Testis (tissue), 5 donors: ENCODE measurements at places on chromosomes 7 and 10. TPM values are rescaled to one million over a fixed set of nuclear protein-coding genes. Genes with fewer than 3 reads are reported as not detected.

HECW1 gene
- 14.5 TPM for polyA plus RNA-seq

MACC1 gene
- 0.17 TPM for polyA plus RNA-seq

DNAJB9 gene
- polyA plus RNA-seq, result 63.3 TPM

GNAT3 gene
- 0.38 TPM for polyA plus RNA-seq

BTBD16 gene
- 21.3 TPM for polyA plus RNA-seq

KLF14 gene
- polyA plus RNA-seq, result 1.7 TPM

LAMB1 gene
- 43.1 TPM for polyA plus RNA-seq
